ENCODE measurements at places on chromosomes 16 and 17.

DNA sequence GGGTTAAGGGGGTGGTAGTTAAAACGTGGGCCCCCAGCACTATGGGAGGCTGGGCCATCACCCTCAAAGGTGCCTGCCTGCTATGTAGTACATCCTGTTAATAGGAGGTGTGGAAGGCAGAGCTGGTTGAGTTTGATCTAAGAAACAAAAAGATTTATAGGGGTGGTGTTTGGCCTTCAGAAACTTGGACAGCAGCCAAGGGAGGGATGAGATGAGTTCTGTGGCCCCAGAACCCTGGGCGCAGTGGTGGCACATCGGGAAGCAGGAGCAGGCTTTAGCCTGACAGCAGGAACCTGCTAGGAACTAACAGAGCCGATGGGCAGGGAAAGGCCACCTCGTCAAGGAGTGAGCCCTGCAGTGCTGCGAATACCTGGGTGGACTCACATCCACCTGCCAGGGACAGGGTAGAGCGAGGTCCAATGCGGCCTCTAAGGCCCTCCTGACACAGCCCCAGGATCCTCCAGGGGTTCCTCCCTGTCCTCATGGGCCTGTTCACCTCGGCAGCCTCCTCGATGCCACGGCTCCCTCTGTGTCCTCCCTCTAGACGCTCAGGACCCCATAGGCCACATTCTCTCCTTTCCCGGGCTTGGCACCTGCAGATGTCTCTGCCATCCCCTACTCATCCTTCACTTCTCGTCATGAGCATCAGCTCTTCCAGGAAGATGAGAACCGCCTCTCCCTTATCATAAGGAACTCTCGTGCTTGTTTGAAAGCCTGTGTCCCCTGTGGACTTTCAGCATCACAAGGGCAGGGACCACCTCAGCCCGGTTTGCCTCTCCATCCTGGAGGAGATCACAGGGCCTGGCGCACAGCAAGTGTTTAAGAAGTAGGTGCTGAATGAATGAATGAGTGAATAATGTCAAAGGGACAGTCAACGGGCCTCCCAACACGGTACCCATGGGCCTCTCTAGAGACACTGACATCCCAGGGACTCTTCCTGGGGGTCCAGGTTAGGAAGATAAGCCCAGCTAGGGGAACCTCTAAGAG, 103.5 kb upstream of the TNRC6C start:
- no peak for DNase-seq

- DNase-seq = no peak
Observed at GRCh38 chr16:84633622-84634021, 14.7 kb upstream of the KLHL36 start.

- DNase-seq = no peak
Observed at GRCh38 chr16:90042946-90043514, 23.8 kb upstream of the DBNDD1 start.

GRCh38 chr17:32335687-32336086, 6.3 kb downstream of the C17orf75 start:
- no peak for DNase-seq

DNA sequence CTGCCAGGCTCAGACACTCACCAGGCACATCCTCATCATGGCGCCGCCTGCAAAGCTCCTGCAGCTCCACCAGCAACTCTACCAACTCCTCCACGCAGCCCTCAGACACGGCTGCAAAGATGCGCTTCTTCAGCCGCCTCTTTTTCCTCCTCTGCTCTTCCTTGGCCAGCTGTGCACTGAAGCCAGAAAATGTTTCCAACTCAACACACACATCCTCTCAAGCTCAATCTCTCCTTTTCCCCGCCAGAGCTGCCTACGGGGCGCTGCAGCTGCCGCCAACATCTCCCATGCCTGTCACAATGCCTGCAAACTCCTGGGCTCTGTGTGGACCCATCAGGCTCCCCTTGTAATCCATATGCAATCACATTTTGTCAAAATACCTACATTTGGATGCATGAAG, 14.2 kb downstream of the TRPV3 start:
- DNase-seq = no peak

DNA sequence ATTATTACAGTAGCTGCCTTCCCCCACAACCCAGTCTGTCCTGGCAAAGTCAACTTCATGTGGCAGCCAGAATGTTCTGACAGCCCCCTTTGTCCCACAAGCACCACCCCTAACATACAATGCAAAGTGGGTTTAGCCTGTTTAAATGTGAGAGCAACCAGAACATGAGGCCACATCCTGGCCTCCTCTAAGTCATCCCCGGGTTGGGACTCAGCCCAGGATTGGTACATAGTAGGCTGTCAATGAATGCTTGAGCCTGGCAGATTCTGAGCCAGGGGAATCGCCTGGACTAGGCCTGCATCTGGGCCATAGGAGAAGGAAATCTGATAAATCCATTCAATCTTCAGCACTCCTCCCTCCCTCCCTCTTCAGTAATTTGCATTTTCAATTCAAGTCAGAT, 4.3 kb upstream of the ITGA3 start:
- DNase-seq = no peak

GRCh38 chr17:42053731-42054500, 3.5 kb upstream of the C17orf113 start:
- no peak for DNase-seq

DNA sequence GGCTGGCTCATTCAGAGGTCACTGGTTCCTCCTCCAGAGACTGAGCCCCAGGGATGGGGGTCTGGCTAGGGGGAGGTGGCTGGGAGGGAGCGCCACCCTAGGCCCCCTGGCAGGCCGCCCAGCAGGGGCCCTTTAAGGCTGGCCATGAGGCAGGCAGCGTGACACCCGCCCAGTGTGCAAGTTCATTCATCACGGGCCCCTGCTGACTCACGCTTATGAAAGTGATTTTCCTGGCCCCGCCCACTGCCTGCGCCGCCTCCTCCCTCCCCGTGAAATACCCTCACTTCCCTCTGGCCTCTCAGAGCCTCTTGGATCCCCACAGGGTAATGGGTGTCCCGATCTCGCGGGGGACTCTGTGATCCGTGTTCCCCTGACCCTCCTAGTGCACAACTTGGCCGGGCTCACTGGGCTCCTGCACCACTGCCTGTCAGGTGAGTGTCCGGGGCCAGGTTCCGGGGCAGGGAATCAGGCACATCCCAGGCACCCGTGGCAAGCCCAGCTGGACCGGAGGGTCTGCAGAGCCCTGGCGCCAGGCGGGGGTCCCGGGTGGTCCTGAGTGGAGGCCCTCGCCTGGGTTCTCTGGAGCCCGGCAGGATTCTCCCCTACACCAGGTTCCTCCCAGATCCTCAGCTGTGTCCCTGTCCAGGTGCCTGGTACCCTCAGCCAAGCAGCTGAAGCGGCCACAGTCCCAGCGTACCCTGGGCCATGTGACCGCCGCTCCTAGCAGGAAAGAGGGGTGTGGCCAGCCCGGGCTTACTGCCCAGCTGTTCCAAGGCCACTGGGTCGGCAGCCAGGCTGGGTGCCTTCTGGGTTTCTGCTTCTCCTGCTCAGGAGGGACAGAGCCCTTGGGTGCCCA, at the start of gene OSGIN1:
TSS of gene OSGIN1 (plus strand) at position 301 of the 856 bp plus-strand sequence. CDS start 4,432 bp downstream, outside the sequence.
- DNase-seq = peak; percentile 62

- no peak for DNase-seq
Observed at GRCh38 chr16:81123092-81123852, 27.1 kb upstream of the GCSH start.

DNA sequence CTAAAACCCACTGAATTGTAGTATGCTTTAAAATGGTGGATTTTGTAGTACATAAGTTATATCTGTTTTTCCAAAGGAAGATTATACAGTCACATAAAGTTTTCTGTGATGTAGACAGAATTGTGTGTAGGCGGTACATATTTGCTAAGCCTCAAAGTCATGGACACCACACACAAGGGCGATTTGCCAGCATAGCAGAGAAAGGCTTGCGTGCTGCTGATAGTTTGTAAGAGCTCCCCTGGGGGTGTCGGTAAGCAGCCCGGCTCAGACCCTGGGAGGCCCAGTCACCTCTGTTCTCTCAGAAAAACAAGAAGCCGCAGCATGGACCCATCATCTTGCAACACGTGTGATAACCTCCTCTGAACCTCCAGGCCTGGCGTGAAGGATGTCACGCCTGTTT, 38.3 kb upstream of the AKTIP start:
- DNase-seq = no peak

DNA sequence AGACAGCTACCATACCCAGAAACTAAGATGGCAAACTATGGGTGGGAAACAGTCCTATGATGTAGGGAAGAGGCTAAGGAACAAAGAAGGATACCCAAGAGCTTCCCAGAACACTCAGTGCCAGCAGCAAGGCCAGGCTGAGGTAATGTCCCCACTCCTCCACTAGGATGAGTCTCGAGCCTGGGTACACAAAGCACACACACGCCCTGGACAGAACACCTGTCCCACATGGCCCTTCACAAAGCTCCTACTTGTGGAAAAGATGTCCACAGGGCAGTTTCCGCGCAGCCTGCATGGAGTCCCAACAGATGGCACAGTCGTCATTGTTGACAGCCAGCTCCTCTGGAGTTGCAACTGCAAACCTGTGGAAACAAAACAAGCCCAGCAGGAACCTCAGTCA, 23.9 kb downstream of the AMFR start:
- DNase-seq = no peak

GRCh38 chr16:85392756-85393673, 220.1 kb upstream of the GSE1 start:
- no peak for DNase-seq

DNA sequence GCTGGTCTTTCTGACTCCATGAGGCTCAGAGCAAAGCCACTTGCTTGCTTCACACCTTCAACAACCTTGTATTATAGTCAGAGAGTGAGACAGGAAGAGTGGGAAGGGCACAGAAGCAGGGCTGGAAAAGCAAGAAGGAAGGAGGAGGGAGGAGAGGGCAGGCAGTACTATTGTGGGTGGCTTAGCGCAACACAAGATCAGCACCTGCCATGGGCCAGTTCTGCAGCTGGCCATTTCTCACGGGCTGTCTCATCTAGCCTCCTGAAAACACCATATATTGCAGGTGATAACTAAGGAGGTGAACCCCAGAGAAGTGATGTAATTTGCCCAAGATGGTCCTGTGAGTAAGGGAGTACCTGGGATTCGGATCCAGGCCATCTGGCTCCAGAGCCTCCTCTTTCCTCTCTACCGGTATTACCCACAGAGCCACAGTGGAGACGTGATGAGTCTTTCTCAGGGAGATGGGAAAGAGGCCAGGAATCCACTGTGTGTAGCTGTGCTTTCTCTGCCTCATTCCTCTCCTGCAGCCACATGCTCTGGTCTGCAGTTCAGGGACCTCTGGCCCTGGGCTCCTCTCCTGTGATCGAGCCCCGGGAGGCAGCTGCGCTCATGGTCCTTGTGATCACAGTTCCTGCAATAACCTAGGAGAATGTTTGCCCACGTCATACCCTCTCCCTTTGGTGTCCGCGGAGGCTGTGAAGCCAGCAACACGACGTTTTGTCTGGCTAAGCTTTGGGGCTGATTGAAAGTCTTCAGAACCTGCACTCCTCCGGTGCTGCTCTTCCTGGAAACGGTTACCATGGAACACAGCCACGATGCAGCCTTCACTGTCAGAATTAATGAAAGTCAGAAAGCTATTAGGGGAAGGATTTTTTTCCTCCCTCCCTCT, 178.1 kb upstream of the CCL2 start:
- no peak for DNase-seq

DNA sequence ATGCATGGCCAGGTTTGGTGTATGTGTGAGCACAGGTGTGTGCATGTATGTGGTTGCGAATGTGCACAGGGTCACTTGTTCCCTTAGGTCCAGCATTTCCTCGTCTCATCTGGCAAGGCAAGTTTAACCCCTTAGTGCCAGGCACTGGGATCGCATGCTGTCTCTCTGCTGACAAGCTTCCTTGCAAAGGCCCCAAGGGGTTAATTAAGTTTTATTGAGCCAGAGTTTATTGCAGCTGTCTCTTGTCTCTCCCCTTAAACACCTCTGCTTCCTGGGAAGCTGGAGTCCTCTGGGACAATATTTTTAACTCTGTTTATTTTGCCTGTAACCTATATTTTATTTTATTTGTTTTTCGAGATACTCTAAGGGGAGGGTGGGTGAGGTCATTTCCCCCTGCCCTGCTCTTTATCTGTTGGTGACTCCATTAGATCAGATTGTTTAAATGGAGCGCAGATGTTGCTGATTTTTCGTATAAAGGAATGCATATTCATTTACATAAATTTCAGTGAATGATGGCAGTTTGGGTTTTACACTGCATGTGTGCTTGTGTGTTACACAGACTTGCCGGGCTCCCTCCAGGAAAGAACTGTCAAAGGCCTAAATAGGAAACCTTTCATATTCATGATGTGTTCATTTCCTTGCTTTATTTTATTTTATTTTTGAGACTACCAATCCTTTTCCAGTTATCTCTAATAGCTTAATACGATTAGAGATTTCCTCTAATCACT, 99.7 kb downstream of the CBLN1 start:
- DNase-seq = no peak

GRCh38 chr16:48623304-48624016, 13.5 kb upstream of the N4BP1 start:
- peak; percentile 55 for DNase-seq

GRCh38 chr17:73482251-73482716, 162.0 kb downstream of the SDK2 start:
- no peak for DNase-seq

DNA sequence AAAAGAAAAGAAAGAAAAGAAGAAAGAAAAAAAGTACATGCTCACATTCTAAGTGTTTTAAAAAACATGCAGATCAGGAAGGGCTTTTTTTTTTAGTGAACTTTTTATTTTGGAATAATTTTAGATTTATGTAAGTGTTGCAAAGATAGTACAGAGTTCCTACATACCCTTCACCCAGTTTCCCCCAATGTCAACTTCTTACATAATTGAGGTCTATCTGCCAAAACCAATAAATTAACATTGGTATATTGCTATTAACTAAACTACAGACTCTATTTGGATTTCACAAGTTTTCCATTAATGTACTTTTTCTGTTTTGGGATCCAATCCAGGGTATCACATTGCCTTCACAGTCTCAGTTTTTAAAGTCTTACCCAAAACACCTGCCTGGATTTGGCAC, 81.7 kb downstream of the SKAP1 start:
- no peak for DNase-seq

GRCh38 chr16:55539488-55539887, 27.0 kb upstream of the CAPNS2 start:
- DNase-seq = no peak

DNA sequence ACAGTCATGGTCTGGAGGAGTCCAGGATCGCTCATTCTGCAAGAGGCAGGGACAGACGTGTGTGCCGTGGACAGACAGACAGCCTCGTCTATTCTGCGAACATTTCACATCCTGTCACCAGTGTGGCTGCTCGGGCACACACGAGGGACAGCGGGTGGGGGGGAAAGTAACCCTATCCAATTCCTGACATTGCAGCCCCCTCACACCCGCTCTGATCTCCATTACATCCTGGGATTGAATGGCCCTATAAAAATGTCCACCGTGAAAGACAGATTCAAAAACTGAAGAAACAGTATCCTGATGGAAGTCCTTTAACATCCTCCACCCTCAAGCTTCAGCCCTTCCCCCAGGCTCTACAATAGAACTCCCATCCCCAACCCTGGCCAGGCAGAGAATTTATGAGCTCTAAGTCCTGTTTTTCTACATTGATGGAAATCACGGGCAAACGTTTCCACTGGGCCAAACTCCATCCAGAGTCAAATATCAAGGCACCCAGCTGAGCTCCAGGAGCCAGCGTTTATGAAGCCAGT, 39.4 kb downstream of the HS3ST3A1 start:
- DNase-seq = no peak
